ENCODE measurements at places on chromosomes 6 and 20.
A peak's percentile ranks its signal among the peaks of the same experiment; 100 is the strongest.

DNA sequence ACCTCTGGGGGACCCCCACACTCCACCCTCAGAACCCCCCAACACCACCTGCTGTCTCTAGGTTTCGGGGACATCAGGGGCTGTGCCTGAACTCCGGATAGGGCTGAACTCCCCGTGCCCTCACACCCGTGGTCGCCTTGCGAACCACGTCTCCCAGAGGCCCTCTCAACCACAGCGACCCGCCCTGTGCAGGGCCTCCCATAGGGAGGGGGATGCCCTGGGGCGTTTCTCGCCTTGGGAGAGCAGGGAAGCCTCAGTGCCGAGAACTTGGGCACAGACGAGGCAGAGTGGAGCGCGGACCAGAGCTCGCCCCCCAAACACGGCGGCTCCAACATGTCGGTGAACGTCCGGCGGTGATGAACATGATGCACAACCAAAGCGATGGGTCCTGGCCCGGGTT lies 6.8 kb downstream of the FRMD1 start:
- no peak for DNase-seq

- DNase-seq, result no peak
Measured at GRCh38 chr6:12506159-12506558, 210.4 kb upstream of the PHACTR1 start.

- DNase-seq, result no peak
Measured at GRCh38 chr6:135085700-135086413, 31.2 kb upstream of the HBS1L start.

DNA sequence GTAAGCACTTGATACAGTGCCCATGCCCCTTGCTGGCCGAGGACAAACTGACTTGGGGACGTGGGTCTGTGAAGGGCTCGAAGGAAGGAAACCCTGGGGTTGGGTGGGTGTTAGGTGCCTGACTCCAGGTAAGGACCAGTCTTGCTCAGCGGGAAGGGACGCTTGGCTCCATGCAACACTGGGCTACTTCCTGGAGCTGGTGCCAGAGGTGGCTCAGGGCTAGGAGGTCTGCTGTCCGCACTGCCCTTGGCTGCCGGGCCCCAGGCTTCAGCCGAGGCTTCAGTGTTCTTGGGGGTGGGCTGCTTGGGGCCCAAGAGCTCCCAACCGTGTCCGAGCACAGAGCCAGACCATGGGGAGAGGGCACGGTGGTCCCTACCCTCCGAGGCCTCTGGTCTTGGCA lies 5.3 kb downstream of the GATA5 start:
- DNase-seq, result no peak

DNA sequence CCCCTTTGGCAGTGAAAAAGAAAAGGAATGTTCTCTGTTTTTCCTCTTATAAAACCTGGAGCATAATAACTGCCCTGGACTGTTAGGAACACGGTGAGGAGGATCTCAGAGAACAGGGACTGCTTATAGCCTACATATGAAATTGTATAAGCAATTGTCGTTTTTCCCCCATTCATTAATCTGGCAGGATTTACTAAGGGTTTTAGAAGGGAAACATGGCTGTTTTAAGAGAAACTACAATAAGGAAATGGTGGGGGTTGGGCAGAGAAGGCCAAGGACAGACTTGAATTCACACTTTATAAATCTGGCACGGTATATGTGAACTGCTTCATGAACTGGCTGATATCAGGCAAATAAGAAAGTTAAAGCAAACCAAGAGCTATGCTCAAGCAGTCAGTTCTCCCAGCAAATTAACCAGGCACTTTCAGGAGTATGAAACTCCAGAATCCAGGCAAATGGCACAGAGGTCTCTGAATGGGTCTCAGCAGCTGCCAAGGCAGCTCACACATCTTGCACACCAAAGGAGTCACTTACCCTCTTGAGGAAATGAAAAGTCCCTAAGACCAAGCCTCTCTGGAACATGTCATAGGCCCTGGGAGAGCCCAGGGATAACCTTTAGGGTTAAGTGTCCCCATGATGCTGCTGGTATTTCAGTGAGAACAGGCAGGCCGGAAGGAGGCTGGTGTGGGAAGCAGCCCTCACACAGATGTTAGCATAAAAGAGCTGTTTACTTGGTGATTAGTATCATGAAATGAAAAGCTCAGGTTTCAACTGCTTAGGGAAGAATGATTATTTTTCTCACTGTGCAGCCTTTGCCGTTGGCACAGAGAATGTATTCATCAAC lies 260.5 kb upstream of the MARCKS start:
- no peak for DNase-seq

DNA sequence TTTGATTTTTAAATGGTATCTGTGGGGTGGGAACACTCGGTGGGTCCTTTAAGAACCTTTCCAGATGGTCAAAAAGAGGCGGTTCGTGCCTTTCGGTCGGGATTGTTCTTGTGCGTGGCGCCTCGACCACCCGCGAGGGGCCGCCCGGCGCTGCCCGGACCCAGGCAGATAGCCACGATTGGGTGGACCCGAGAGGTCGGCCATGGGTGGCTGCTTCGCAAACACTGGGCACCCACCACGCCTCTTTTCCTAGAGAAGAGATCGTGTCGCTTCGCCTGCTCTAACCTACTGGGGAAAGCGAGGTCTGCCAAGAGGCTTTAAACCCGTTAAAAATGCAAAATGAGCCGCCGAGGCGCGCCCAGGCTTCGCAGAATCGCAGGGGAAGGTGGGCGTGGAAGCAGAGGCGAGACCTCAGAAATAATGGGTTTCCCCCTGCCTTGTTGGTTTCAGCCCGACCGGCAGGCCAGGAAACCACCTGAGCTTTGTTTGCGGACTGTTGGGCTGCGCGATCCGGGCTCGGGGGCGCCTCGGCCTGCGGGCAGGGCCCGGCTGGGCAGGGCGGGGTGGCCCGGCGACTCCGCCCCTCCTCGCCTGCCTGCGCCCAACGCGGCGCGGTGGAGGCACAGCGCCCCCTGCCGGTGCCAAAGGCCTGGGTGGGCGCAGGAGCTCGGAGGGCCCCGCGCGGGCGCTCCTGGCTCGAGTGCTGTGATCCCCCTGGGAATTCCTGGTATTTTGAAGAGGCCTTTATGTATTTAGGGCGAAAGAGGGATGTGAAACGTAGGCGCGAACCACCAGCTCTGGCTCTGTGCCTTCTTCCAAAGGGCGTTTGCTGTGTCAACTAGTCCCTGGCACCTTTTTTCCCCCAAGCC lies 1.6 kb downstream of the MARCKS start:
- peak; percentile 89 for DNase-seq

- DNase-seq, result peak; percentile 34
Measured at GRCh38 chr6:33840048-33840926, 36.5 kb upstream of the MLN start.

- DNase-seq, result peak; percentile 20
Measured at GRCh38 chr6:51753635-51754034, 333.8 kb downstream of the PKHD1 start.

- no peak for DNase-seq
Measured at GRCh38 chr6:139549561-139550070, 175.2 kb upstream of the CITED2 start.

GRCh38 chr6:46788791-46789190 lies 4.4 kb upstream of the MEP1A start:
- DNase-seq, result no peak

- DNase-seq, result no peak
Measured at GRCh38 chr6:23177806-23178205, 608.4 kb downstream of the HDGFL1 start.

- DNase-seq, result no peak
Measured at GRCh38 chr6:135887069-135887468, 35.6 kb downstream of the PDE7B start.

All from left cardiac atrium (tissue), 4 donors.